ENCODE measurements at places on chromosomes 16 and 17. TPM values are rescaled to one million over a fixed set of nuclear protein-coding genes. Genes with fewer than 3 reads are reported as not detected.

The COTL1 gene
- polyA plus RNA-seq, result 197 TPM

The UMOD gene
- polyA plus RNA-seq, result not detected

The TEX19 gene
- polyA plus RNA-seq, result 0.04 TPM

- DNase-seq, result no peak
Observed at GRCh38 chr16:81450783-81451491, 6.3 kb downstream of the CMIP start.

GRCh38 chr16:84794186-84794585 is 25.6 kb upstream of the CRISPLD2 start:
- no peak for DNase-seq

DNA sequence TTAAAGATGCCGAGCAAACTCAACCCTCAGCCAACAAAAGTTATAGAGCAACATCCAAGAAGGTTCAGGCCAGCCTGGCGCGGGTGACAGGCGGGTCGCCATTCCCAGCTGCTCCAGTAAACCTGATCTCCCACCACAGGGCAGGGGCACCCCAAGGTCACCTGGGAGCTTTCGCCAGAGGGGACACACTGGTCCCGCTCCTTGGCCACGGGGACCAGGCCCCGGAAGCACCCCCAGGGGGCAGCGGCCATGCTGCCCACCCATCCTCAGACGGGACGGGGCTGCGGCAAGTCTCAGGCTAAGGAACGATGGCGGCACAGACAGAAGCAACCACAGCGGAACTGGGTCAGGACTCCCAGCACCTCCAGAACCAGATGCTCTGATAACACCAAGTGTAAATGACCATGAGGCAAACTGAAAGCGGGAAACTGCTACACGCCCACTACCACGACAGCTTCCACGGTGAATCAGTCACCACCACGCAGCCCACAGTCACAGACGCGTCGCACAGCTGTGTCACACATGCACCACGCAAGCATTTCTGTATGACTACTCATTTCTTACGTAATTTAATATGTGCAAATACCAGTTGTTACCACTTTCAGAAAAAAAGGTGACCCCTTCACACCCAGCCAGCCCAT is 14.1 kb upstream of the CCDC154 start:
- no peak for DNase-seq

Data from AG04450 (cell line).